ENCODE measurements at places on chromosomes 3 and 15.

DNA sequence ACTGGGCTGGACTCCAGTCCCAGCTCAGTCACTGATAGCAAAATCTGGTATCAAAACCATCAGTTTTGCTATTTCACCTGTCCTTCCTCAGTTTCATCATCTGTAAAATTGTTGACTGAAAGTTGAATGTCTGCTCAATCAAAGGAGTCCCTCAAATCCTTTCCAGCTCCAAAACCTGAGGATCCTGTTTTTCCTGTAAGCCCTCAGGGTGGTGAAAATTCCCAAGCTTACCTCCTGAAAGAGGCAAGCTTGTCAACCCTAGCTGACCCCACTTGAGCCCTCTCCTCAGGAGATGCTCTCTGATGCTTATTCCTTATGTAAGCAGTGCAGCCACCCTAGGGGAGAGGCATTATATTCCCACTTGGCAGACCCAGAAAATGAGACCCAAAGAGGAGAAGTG lies 82.6 kb downstream of the HMG20A start:
- DNase-seq: no peak

- no peak for DNase-seq
These were observed 15.5 kb upstream of the VIPR1 start for GRCh38 chr3:42486814-42487565.

DNA sequence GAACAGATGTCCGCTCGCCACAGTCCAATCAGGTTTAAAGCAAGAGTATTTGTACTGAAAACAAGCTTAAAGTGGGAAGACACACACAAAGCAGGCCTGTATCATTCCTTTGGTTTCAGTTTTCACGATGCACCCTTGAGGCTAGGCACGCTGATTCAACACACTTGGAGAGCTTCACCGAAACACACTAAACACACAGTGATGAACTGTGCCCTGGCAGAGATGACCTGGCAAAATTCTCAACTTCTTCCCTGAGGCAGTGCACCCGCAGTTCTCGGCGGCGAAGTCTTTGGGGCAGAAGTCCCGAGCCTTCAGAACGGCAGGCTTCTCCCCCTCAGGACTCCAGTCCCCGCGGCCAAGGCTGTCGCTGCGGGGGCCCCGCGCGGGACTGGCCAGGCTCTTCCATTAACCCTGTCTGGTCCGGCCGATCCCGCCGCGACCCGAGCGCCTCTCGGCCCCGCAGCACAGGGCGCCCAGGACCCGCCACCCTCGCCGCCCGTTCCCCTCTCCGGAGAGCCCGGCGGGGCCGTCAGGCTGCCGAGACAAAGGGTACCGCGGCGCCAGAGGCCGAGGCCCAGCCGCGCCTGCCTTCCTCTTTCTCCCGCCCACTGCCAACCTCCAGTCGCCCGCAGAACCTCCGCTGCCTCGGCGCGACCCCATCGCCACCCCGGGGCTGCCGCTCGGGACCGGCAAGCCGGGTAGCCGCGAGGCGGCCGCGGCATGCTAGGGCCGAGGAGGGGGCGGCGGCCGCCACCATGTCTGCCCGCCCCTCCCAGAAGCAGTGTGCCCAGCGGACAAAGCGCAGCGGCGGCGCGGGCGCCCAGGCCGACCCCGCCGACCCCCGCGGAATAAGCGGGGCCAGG lies 792 bp downstream of the GABPB1 start:
- DNase-seq: peak; percentile 25

- no peak for DNase-seq
These were observed 6.8 kb upstream of the ADPGK start for GRCh38 chr15:72790302-72790910.

DNA sequence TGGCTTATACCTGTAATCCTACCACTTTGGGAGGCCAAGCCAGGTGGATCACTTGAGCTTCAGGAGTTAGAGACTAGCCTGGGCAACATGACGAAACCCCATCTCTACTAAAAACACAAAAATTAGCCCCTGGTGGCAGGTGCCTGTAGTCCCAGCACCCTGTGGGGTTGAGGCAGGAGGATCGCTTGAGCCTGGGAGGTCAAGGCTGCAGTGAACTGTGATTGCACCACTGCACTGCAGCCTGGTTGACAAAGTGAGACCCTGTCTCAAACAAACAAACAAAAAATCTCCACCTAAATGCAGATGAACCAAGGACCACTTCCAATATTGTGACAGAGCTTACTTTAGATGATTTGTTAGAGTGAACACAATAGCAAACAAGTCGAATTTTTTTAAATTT lies 53.7 kb downstream of the TP53BP1 start:
- DNase-seq: no peak

GRCh38 chr3:114550165-114550564 lies 256.3 kb downstream of the TIGIT start:
- DNase-seq: no peak

DNA sequence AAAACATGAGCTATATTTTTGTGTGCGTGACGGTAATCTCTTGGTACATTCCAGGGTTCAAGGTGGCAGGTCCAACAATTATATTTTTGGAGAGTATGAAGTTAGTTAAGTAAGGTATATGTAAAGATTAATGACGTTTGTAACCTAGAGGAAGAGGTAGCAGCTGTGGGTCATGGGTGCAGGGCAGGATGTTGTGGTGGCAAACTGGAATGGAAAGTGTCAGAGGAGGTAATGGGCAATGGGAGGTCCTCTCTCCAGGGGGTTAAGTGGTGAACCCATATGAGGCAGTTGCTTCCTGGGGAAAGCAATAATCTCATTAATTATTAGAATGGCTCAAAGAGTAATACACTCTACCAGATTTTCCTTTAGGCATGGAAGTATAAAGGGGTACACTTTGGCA lies 1.0 kb upstream of the CD200R1L start:
- no peak for DNase-seq

DNA sequence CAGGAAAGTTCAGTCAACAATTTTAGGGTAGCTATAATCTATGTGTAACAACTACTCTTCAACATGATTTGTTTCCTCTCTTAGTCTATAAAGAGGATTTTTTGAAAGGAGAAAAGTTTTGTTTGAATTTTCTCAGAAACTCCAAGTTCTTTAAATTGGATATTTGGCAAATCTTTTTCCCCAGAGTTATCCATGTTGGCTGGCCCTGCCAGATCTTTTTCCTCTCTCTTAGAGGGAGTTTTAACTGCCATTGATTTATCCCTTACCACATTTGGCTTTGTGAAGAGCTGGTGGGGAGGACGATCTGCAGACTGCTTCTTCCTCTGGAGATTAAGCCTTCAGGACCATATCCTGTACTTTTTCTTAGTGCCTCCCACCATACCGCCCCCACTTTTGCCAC lies 64.9 kb upstream of the ROPN1 start:
- no peak for DNase-seq

- no peak for DNase-seq
These were observed 7.3 kb upstream of the TNFSF10 start for GRCh38 chr3:172530566-172530965.

GRCh38 chr3:43473244-43473643 lies 148.6 kb downstream of the ANO10 start:
- no peak for DNase-seq

DNA sequence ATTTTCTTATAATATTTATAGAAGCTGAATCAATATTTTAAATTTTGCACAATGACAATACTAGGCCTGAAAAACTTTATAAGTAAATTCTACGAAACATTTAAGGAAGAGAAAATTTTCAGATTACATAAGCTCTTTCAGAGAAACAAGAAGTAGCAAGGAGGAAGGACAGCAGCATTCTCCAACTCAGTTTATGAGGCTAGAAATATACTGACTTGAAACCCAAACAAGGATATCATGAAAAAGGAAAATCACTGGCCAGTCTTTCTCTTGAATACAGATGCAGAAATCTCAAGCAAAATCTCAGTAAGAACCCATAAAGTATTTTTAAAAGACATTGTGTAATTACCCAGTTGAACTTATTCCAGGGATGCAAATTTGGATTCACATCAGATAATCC lies 121.3 kb downstream of the STAC start:
- DNase-seq: no peak

DNA sequence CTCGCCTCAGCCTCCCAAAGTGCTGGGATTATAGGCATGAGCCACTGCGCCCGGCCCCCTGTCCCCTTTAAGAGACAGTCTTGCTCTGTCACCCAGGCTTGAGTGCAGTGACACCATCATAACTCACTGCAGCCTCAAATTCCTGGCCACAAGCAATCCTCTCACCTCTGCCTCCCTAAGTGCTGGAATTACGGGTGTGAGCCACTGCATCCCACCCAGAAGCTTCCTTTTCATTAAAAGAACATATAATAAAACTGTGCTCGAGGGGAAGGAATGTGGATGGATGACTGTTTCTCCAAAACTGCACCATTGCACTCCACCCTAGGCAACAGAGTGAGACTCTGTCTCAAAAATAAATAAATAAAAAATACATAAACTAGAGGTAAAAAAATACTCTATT lies 70.1 kb downstream of the NCEH1 start:
- DNase-seq: no peak

- DNase-seq: no peak
These were observed 99.8 kb upstream of the PLCL2 start for GRCh38 chr3:16784973-16785372.

- no peak for DNase-seq
These were observed 25.5 kb downstream of the CCDC13 start for GRCh38 chr3:42747581-42747980.

DNA sequence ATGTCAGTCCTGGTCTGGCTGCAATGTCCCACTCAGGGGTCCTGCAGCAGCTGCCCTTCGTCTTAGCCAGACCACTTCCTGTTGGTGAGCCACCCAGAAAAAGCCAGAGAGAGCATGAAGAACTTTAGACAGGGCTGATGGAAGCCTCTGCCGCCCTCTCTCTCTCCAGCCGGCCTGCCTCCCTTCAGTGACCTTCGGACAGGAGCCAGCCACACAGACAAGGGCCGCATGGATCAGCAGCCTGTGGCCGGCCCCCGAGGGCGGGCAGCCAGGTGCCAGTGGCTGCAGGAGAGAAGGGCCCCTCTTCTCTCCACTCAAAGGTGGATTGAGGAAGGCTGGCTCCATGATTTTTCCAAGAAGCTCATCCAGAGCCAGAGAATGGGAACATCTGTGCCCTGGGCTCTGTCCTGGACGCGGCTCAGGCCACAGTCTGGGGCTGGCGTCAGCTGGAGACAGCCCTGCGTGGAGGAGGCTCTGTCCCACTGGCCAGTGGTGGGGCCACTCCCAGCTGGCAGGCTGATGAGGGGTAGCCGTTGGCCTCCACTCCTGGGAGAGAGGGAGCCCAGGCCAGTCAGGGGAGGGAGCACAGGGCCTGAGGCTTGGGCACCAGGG lies 42.9 kb downstream of the ISG20 start:
- DNase-seq: no peak

GRCh38 chr3:80649170-80649569 lies 881.4 kb upstream of the ROBO1 start:
- no peak for DNase-seq

DNA sequence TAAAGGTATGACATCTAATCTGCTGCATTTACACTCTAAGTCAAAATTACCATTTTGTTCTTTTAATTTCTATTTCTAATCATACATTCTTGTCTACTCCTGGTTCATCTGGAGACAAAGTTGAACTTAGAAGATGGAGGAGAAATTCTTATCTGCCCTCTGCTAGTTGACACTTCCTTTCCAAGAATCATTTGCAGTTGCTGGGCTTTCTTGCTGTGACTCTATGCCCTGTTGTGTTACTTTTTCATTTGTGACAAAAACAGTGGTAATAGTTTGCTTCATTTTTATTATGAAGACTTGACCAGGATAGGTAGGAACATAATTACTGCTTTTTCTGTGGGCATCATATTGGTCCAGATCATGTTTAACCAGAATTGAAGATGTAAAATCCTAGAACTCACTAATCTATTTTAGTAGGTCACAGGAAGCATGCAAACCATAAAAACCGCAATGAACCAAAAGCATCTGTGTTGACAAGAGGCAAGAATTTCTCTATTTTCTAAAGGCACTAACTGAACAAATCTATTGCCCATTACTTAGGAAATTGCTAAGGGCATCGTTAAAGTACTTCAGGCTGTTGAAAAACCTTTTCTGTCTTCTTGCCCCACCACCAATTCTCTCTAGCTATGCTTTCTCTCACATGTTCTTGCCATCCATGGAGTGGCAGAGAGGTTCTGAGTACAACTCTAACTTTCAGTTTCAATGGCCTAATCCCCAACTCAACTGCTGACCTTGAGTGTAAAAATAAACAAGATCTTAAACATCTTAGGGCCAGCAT lies 4.2 kb upstream of the CCR2 start:
- DNase-seq: no peak

- DNase-seq: no peak
These were observed 547.6 kb downstream of the NR2F2 start for GRCh38 chr15:96878129-96878528.

- DNase-seq: no peak
These were observed 85.4 kb upstream of the LIPC start for GRCh38 chr15:58346361-58346760.

DNA sequence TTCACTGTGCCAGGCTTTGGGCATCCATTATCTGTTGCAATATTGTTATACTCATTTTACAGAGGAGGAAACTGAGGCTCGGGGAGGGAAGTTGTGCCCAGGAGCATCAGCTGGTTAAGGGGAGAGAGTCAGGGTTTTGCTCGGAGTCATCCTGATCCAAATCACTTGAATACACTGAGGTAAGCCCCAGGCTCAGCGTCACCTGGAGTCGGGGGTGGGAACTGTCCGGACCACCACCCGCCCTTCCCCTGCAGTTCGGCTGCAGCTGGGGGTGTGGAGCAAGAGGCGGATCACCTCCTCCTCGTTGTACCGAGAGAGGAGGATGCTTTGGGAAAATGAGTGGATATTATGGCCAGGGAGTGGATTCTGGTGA lies 646 bp downstream of the HRH1 start:
- DNase-seq: no peak

DNA sequence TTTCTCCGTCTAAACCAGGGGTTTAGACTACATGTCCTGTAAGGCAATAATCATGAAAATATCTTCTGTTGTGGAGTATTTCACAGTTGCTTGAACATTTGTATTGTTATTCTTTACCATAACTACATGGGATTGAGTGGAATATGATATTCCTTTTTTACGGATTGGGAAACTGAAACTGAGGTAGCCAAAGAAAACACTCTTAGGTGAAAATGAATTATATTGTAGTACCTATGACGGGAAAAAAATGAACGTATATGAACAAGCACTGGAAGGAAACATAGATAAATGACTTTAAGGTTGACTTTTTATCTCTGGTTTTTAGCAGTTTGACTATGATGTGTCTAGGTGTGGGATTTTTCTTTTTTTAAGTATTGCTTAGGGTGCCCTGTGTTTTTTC lies 35.6 kb downstream of the MAP2K1 start:
- no peak for DNase-seq

DNA sequence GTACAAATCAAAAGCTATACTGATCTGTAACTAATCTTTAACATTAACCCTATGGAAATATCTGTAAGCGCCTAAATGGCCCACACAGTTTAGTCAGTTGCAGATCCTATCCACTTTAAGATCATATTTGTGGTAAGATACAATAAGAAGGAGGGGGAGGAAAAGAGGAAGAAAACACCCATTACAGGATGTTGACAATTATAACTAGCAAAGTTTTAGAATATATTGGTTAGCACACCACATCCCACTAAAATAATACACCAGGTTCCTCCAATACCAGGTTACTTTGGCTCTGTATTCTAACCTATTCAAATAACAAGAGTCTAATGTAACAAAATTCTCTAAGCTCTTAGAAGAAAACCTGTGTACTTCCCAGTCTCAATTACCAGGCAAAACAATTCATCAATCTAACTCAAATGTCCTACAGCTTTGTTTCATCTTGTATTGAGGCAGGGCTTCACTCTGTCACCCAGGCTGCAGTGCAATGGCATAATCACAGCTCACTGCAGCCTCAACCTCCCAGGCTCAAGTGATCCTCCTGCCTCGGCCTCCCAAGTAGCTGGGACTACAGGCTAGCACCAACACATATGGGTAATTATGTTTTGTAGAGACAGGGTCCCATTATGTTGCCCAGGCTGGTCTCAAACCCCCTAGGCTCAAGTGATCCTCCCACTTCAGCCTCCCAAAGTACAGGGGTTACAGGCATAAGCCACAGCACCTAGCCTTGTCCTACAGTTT lies 4.2 kb downstream of the SLC4A7 start:
- no peak for DNase-seq

Measured in NCI-H2029 treated with DMSO at 0.1 percent for 48 hours (cell line).